Lung (tissue), 17 donors: ENCODE measurements at places on chromosomes 2 and 18. TPM values are rescaled to one million over a fixed set of nuclear protein-coding genes. Genes with fewer than 3 reads are reported as not detected.

Gene NTSR2
- not detected for total RNA-seq

Gene ADCY3
- total RNA-seq = 47.1 TPM

Gene CYP26B1
- total RNA-seq = 4.7 TPM

DNA sequence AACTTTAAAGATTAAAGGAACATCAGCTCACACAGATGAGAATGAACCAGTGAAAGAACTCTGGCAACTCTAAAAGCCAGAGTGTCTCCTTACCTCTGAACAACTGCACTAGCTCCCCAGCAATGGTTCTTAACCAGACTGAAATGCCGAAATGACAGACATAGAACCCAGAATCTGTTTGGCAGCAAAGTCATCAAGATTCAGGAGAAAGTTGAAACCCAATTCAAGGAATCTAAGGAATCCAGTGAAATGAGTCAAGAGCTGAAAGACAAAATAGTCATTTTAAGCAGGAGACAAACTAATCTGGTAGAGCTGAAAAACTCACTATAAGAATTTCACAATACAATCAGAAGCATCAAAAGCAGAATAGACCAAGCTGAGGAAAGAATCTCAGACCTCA, 72.0 kb downstream of the STRADB start:
- no peak for DNase-seq

Gene SERPINB13
- total RNA-seq = 0.20 TPM

- DNase-seq = no peak
Observed at GRCh38 chr2:159753797-159754196, 41.5 kb downstream of the MARCHF7 start.

Gene BCL2
- total RNA-seq = 30.9 TPM

DNA sequence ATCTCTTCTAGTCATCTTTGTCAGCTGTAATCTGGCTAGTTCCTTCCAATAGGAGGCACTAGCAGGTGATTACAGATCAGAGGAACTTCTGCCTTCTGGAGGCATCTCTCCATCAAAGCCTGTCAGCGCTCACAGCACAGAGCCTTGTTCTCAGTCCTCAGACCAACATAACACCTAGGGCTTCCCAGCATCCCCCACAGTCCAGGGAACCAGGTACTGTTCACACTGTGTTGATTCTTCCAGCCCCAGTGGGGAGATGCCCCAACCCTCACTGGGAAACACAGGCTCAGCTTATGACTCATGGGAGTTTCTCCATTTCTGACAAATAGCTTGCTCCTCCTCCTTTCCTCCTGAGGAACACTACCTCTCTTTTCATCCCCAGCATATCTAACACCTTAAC, 601.7 kb downstream of the CBLN2 start:
- DNase-seq = no peak

- no peak for DNase-seq
Observed at GRCh38 chr2:86617153-86617552, 6.5 kb downstream of the RNF103 start.

DNA sequence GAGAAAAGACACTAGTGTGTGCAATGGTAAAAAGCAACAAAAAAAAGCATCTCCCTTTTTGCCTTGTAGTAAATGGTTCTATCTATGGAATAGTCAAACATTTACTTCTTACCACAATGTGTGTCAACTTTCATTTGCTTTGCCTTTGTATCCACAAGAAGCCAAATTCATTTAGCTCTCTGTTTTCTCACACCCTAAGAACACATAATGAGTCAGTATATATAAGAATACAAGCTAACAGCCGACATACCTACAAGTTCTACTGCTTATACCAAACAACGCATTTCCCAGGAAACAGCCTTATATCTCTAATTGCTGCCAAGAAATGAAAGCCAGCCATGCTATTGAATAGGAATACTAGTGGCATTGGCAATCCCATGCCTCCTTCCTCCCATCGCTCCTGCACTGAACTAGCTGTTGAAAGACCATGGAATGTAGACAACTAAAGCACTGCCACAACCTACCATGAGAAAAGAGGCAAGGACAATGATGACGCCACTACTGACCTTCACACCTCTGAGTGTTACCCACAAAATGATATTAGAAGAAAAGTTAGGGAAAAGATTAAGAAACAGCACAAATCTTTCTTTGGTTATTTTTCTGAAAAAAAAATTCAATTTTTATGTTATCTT, 243.9 kb downstream of the GCA start:
- DNase-seq = no peak

GRCh38 chr2:204042401-204042800, 105.8 kb downstream of the ICOS start:
- DNase-seq = no peak

DNA sequence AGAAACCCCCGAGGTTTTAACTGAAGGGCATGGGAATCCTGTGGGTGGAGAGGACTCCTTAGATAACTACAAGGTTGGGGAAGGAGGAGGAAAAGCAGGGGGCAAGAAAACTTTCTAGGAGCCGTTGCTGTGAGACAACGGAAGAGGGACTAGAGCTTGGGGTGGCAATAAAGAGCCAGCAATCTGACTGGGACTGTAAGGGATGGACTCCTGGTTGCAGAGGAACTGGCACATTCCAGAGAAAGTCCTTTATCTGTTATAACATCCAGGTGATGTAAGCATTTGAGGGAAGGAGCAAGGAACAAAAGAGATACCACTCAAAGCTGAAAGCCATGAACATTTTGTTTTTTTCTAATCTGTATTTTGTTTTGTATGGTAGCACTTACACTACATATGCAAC, 16.4 kb downstream of the CDCA7 start:
- no peak for DNase-seq

DNA sequence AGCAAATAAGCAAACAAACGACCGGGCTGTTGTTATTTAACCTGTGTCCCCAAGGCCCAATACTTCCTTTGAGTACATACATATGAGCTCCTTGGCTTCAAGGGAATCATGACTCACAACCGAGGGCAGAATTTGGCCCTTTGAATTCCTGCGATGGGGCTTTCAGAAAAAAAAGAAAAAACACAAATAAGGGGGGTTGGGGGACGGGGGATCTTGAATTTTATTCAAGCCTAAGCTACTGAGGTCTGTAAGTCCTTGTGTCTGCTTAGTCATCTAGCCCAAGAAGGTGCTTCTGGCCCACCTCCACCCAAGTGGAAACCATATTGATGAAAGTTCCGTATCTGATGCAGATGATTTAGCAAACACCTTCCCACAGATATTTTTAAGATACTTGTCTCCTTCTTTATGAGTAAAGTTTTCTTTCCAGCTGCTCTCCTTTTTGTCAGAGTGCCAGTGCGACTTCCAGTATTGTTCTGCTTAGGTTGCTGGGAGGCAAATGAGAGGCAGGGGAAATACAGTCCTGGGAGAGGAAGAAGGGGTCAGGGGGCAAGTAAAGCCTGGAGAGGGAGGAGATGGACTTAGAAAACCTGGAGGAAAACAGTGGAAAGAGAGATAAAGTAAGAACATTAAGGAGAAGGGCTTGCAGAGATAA, 169.6 kb downstream of the ZEB2 start:
- peak; percentile 55 for DNase-seq

Gene LAMA1
- 2.2 TPM for total RNA-seq

DNA sequence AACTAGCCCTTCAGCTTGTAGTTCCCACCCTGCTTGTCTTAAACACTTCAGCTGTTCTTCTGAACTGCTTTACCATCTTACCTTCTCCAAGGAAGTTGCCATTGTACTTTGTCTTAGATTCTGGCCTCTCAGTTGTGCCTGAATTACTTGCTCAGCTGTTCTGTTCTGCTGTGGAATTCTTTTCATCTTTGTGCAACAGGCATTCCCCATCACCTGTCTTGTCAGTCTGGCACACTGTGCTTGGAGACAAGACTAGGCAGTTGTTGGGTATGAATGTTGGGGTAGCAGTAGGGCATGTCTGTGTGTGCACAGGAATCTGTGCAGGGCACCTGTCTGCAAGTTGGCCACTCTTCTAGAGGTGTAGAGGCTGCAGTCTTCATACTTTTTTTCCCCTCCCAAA, 38.7 kb downstream of the PHLPP1 start:
- no peak for DNase-seq

DNA sequence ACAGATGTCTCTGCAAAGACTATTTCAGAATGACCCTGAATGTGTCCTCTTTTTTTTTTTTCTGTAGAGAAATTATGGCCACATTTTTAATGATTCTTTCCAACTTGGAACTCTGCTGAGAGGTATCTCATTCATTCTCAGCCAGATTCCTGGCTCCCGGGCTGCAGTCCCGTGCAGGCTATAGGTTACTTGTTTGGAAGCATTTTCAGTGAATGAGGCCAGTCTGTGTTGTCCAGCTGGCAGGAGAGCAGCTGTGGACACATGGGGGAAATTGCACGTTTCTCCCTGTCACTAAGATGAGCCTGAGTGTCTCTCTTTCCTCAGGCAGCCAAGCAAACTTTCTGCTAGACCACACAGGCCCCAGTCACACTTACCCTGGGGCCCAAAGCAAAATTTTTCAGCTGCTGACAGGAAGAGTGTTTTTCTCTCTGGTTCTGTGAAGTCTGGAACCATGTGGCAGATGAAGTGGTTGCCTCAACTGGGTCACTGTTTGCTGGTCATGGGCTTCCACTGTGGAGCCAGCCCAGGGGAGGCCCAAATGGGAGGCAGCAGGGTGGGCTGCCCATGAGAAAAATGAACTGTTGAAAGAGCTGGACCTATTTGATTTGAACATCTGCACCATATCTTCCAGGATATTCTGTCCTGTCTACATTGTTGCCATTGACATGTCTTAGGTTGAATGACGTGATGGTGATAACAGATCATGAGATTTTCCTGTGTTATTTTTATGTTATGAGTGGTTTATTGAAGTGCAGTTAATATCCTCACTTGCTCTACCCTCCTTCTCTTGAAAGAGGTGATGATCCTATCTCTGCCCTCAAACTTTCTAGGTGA, 431.2 kb downstream of the LPIN1 start:
- DNase-seq = peak; percentile 93

GRCh38 chr2:990970-991369, 40.3 kb downstream of the SNTG2 start:
- DNase-seq = no peak

GRCh38 chr2:123179526-123179925, 845.6 kb upstream of the CNTNAP5 start:
- no peak for DNase-seq

- DNase-seq = no peak
Observed at GRCh38 chr2:201261906-201262305, 1.6 kb downstream of the CASP8 start.

DNA sequence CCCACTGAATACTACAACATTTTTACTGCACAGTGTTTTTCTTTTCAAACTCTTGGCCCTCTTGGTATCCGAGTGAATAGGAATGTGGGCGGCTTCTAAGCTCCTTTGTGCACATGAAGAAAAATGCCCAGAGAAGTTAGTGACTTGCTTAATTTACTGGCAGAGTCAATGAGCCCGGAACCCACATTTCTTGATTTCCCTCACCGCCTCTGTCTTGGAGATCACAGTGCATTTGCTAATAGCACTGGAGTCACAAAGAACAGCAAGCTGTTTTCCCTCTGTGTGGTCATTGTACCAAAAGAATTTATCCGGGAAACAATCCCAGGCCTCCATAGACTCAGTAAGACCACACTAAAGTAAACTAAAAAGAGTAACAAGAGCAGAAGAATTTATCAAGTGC, 18.9 kb downstream of the STON1 start:
- no peak for DNase-seq

- DNase-seq = no peak
Observed at GRCh38 chr2:231947694-231948093, 13.8 kb upstream of the DIS3L2 start.

DNA sequence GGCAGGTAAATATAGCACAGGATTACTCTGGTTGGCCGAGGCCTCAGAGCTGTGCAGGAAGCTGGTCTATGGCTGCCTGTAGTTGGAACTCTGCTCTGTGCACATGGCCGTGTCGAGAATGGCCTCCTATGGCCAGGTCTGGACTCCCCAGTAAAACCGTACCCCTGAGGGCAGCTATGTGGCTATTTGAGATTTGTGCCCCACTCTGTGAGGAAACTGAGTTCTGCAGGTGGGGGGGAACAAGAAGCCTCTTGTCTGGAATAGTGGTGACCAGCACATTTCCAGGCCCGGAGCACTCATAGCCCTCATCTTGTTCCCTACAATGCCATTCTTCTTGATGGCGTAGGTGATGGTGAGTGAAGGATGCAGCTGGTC, 15.0 kb upstream of the TEX51 start:
- DNase-seq = no peak

DNA sequence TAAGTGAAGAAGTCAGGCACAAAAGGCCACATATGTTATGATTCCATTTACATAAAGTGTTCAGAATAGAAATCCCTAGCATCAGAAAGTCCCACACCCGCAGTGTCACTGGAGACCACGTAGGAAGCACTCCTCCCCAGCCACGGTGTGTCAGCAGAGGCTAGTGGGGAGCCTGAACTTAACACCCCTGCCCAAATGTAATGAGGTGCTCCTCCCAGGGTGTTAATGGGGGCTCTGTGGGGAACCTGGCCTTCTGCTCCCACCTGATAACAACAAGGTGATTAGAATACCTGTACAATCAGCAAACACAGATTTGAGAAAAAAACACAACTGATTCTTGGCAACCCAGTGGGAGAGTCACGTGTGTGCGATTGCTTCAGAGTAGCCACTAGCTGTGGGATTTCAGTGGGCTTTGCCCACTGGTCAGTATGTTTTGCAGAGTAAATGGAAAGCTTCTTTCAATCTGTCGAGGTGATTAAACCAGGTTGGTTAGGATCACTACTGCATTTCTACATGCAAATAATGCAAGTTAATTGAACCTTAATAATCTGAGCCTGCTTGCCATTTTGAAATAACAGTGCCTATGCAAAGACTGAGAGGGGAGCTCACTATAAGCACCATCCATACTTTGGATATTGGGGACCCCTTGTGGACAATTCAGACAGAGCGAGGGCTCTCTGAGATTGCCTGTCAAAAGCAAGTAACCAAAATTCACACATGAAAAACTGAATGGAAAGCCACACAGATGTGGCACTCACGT, 20.6 kb upstream of the ATRAID start:
- DNase-seq = peak; percentile 61

GRCh38 chr2:144470816-144471215, 49.1 kb downstream of the ZEB2 start:
- no peak for DNase-seq

Gene RESP18
- not detected for total RNA-seq

- DNase-seq = no peak
Observed at GRCh38 chr2:18804536-18804935, 215.2 kb upstream of the NT5C1B start.
